Neural progenitor cell (in vitro differentiated cells): ENCODE measurements at places on chromosomes 7 and 10.

DNA sequence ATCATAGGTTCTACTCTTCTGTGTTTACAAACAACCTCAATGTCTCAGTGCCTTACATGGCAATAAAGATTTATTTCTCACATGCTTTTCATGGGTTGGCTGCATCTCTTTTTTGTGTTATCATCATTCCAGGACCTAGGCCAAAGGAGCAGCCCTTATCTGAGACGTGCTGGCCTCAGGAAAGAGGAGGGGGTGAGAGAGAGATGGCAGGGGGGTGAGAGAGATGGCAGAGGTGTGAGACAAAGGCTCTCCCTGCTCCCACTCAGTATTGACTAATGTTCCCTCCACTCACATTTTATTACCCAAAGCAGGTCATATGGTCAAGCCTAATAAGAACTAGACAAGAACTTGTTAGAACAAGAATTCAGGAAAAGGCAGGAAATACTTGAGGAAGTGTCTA lies 120.1 kb upstream of the PRR15 start:
- no peak overlapping the region for H3K4me3 ChIP-seq
- H3K27me3 ChIP-seq: peaks cover 98% of the 10 kb centered on the region
- no peaks in the 10 kb centered on the region for H3K36me3 ChIP-seq

DNA sequence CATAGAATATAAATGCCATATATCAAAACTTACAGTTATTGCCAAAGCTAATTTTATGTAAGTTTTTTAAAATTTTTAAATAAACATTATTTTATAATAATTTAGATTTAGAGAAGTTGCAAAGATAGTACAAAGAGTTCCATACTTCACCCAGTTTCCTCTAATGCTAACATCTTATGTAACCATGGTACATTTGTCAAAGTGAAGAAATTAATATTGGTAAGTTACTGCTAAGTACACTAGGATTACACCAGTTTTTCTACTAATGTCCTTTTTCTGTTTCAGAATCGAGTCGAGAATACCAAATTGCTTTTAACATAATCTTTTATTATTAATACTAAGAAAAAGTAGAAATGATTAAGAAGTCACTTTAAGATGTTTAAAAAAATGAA lies 29.2 kb downstream of the CSGALNACT2 start:
- H3K27ac ChIP-seq: no peak overlapping the region
- no peak for DNase-seq
- no peaks in the 10 kb centered on the region for H3K27me3 ChIP-seq
- no peaks in the 10 kb centered on the region for H3K4me1 ChIP-seq

DNA sequence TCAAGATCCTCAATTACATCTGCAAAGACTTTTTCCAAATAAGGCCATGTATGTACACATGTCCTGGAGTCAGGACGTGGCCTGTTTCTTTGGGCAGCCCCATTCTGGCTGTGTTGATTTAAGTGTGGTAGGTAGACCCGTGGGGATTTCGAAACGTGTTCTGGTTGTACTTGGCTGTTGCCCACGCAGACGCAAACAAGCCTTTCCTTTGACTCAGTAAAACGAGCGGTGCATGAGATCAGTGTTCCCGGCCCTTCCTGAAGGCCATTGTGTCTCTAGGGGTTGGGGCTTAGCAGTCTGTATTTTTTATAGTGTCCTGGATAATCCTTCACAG lies 64.8 kb upstream of the DNAJB6 start:
- H3K36me3 ChIP-seq: no peaks in the 10 kb centered on the region
- DNase-seq: no peak
- H3K4me1 ChIP-seq: no peaks in the 10 kb centered on the region
- H3K27ac ChIP-seq: no peak overlapping the region
- no peak overlapping the region for H3K4me3 ChIP-seq
- H3K27me3 ChIP-seq: no peaks in the 10 kb centered on the region

DNA sequence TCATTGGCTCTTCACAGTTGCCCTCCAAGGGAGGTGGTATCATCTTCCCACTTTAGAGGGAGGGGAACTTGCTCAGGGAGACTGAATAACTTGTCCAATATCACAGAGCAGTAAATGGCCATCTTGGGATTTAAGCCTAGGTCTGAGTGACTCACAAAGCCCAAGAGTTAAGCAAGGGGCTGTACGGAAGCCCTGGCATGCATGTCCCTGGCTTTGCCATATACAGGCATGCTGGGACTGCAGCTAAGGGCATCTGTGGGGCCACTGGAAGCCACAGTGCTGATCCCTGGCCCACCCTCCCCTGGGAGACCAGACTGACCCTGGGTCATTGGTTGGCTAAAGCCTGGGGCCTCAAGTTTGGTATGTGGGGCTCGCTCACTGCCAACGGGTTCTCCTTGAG lies 3.1 kb downstream of the VSIR start:
- H3K4me1 ChIP-seq: peaks cover 4% of the 10 kb centered on the region
- no peak for DNase-seq
- H3K27ac ChIP-seq: no peak overlapping the region
- peaks cover 45% of the 10 kb centered on the region for H3K27me3 ChIP-seq

- no peak overlapping the region for H3K4me3 ChIP-seq
- no peaks in the 10 kb centered on the region for H3K36me3 ChIP-seq
- H3K27me3 ChIP-seq: no peaks in the 10 kb centered on the region
- DNase-seq: no peak
- peaks cover 10% of the 10 kb centered on the region for H3K4me1 ChIP-seq
- no peak overlapping the region for H3K27ac ChIP-seq
Measured at GRCh38 chr10:51800121-51800520, 100.7 kb upstream of the CSTF2T start.

DNA sequence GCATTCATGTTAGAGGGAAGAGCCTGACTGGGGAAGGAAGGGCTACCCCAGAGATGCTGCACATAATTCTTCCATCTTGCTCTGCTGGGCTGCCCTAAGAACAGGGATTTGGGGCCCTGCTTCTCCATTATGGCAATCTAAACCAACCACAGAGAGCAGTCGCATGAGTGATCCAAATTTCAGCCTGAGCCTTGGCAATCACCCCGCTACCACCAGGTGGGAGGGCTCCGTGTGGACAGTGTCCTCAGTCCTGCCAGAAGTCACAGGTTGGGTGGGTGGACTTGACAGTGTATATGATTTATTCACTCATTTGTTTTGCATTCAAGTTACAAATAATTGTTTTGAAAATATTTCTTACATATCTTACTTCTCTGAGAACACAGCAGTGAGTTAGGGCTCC lies 22.0 kb downstream of the ABCC2 start:
- no peaks in the 10 kb centered on the region for H3K27me3 ChIP-seq
- DNase-seq: no peak
- H3K36me3 ChIP-seq: no peaks in the 10 kb centered on the region
- H3K27ac ChIP-seq: no peak overlapping the region
- H3K4me3 ChIP-seq: no peak overlapping the region
- H3K4me1 ChIP-seq: no peaks in the 10 kb centered on the region

DNA sequence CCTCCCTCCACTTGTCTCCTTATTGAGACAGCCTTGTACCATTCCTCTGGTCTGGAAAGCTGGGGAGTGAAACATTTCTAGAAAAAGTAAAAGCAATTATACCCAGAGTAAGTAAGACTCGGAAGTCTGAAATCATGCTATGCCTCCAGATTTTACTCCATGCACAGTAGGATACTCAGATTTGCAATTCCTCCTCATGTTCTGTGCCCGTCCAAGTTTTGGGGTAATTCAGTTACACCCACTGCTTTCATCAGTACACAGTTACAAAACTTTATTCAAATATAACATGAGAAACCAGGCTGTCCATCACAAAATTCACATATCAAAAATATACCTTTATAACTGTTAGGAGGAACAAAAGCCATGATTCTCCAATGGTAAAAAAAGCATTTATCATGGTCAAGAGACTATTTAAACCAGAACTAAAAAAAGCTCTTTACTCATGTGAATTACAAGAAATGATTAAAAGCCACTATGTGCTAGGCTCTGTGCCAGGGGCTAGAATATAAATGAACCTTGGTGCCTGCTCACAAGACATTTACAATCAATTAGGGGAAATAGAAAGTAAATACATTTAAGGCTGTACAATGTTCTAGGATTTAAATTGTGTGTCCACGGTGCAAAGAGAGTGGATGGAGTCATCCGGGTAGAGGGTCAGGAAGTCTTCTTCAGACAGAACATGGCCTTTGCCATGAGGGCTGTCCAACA lies 320.2 kb downstream of the ELMO1 start:
- no peak overlapping the region for H3K4me3 ChIP-seq
- DNase-seq: no peak

- peaks cover 37% of the 10 kb centered on the region for H3K4me1 ChIP-seq
- H3K27me3 ChIP-seq: no peaks in the 10 kb centered on the region
- H3K4me3 ChIP-seq: no peak overlapping the region
Measured at GRCh38 chr10:128695931-128696330, 569.7 kb upstream of the MKI67 start.

- no peak for DNase-seq
- H3K36me3 ChIP-seq: no peaks in the 10 kb centered on the region
- H3K27me3 ChIP-seq: no peaks in the 10 kb centered on the region
- H3K4me1 ChIP-seq: no peaks in the 10 kb centered on the region
- no peak overlapping the region for H3K4me3 ChIP-seq
Measured at GRCh38 chr7:130960208-130960988, 226.4 kb upstream of the KLF14 start.

DNA sequence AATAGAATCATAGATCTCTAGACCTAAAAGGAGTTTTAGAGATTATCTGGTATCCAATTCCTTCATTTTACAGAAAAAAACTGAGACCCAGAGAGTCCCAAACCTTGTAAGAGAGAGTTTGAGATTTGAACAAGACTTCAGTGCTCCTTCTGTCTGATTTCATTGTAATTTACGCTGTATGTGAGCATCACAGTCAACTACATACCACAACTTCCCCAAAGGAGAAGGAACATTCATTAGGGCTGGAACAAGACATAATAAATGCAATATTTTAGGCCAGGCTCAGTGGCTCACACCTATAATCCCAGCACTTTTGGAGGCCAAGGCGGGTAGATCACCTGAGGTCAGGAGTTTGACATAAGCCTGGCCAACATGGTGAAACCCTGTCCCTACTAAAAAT lies 17.3 kb upstream of the PRKAR2B start:
- no peaks in the 10 kb centered on the region for H3K4me1 ChIP-seq
- H3K27me3 ChIP-seq: no peaks in the 10 kb centered on the region
- no peak for DNase-seq
- no peaks in the 10 kb centered on the region for H3K36me3 ChIP-seq

DNA sequence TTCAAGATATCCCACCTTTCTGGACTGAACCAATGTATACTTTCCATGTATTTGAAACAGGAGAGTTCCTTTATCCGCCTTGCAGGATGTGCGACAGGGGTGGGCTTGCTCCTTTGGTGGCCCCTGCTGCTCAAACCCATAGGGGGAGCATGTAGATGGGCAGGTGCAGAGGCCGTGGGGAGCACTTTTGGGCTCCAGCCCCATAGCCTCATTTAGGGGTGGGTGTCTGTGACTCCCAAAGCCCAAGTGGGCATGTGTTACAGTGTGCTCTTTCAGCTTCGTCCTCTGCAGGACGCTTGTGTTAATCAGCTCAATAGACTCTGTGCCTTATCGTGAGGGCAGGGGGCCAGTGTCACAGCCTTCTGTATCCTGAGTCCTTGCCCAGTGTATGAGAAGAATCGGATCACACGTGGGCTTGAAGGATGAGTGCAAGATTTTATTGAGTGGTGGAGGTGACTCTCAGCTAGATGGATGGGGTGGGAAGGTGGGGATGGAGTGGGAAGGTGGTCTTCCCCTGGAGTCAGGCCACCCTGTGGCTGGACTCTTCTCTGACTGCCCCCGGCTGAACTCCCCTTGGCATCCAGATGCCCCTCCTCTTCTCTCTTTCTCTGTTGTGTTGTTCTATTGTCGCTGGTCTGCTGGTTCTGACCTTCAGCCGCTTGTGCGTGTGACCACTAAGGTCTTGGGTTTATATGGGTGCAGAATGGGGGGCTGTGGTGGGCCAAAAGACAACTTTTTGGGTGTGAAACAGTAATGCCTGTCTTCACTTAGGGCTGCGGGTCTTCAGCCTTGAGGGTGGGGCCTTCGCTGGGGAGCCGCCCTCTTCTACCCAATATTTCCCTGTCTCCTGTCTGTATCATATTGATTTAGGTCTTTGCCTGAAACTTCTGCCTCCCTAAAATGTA lies 262.2 kb downstream of the GLRX3 start:
- H3K36me3 ChIP-seq: no peaks in the 10 kb centered on the region
- H3K4me1 ChIP-seq: peaks cover 5% of the 10 kb centered on the region
- H3K27me3 ChIP-seq: no peaks in the 10 kb centered on the region
- no peak overlapping the region for H3K4me3 ChIP-seq
- no peak overlapping the region for H3K27ac ChIP-seq

GRCh38 chr7:105118612-105119600 lies 104.9 kb downstream of the KMT2E start:
- H3K4me1 ChIP-seq: peaks cover 44% of the 10 kb centered on the region
- no peaks in the 10 kb centered on the region for H3K27me3 ChIP-seq
- H3K27ac ChIP-seq: no peak overlapping the region
- DNase-seq: peak; percentile 61
- H3K36me3 ChIP-seq: peaks cover 12% of the 10 kb centered on the region

DNA sequence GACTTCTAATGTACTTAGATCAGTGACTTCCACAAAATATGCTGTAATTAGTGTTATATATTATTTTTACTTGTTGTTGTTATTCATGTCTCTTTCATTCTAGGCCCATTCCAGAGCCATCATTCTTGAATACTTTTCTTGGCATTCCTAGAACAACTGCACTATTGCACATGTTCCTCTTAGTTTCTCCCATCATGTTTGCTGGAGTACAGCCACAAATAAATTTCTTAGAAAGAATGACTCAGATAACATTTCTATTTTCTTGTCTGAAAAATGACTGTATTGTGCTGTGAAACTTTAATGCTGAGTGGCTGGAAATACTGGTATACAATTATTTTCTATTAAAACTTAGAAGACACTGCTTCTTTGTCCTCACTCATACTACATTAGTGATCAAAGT lies 651.0 kb upstream of the STEAP1 start:
- DNase-seq: no peak
- H3K4me1 ChIP-seq: no peaks in the 10 kb centered on the region
- H3K4me3 ChIP-seq: no peak overlapping the region
- no peaks in the 10 kb centered on the region for H3K36me3 ChIP-seq

DNA sequence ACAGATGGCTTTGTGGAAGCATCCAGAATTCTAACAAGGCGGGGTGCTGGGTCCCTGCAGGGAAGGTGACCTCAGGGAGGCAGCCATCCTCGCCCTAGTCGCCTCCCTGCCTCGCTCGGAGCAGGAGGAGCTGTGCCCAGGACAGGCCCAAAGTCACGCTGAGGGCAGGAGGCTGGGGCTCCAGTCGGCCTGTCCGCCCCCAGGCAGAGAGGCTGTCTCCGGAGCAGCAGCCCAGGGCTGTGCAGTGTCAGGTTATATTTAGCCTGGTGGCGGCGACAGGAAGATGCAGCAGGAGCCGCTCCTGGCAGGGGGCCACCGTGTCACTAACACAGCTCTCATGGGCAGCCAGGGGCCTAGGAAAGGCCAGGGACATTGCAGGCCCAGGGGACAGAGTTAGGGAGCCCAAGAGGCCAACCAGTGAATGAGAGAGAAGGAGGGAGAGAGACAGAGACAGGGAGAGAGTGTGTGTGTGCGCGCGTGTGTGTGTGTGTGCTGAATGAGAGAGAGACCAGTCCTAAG lies 13.5 kb downstream of the KCNH2 start:
- no peak overlapping the region for H3K27ac ChIP-seq
- no peaks in the 10 kb centered on the region for H3K27me3 ChIP-seq
- no peaks in the 10 kb centered on the region for H3K36me3 ChIP-seq
- no peak overlapping the region for H3K4me3 ChIP-seq
- peaks cover 12% of the 10 kb centered on the region for H3K4me1 ChIP-seq
- DNase-seq: peak; percentile 60
